T-helper 9 cell (primary cell): ENCODE measurements at places on chromosomes 7 and 10.

- DNase-seq: no peak
Observed at GRCh38 chr7:112132051-112132694, 74.0 kb downstream of the DOCK4 start.

DNA sequence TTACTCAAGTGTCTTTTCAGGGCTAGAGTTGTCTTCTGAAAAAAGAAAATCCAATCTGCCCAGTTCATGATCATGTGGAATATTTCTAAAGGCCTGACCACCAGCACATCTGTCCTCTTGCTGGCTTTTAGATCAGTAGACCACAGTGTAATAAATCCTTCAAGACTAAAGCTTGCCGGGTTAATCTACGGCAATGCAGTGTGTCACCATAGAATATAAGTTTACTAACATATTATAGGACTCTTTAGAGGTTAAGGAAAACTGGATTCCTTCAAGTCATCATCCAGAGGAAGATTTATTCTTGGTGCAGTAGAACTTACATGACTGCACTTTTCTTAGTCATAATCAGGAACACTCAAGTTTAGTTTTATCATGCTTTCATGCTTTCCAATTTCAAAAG, 349.5 kb downstream of the SEMA3D start:
- no peak for DNase-seq

- no peak for DNase-seq
Observed at GRCh38 chr7:5545222-5545914, 121.7 kb upstream of the TNRC18 start.

GRCh38 chr7:95246831-95247370, 77.4 kb downstream of the PON1 start:
- no peak for DNase-seq

- DNase-seq: no peak
Observed at GRCh38 chr7:66460921-66461361, 167.7 kb upstream of the KCTD7 start.

GRCh38 chr7:117908031-117908795, 35.0 kb upstream of the CTTNBP2 start:
- DNase-seq: no peak

DNA sequence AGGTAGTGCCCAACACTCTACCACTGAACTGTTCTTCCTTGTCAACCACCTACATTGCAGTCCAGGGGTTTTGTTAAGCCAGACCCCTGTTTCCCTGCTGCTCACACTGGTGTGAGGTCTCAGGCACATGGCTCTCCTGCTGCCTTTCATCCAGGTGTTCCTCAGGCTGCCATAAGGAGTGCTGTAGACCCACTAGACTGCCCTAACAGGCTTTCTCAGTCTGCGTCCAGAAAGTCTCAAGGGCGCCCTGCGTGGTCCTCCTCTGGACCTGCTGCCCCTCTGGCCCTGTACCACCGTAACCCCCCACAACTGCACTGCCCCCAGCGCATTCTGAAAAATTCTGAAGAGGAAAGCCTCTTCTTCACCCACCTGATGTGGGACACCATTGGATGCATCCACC, 225.7 kb upstream of the ANKRD30A start:
- DNase-seq: no peak

DNA sequence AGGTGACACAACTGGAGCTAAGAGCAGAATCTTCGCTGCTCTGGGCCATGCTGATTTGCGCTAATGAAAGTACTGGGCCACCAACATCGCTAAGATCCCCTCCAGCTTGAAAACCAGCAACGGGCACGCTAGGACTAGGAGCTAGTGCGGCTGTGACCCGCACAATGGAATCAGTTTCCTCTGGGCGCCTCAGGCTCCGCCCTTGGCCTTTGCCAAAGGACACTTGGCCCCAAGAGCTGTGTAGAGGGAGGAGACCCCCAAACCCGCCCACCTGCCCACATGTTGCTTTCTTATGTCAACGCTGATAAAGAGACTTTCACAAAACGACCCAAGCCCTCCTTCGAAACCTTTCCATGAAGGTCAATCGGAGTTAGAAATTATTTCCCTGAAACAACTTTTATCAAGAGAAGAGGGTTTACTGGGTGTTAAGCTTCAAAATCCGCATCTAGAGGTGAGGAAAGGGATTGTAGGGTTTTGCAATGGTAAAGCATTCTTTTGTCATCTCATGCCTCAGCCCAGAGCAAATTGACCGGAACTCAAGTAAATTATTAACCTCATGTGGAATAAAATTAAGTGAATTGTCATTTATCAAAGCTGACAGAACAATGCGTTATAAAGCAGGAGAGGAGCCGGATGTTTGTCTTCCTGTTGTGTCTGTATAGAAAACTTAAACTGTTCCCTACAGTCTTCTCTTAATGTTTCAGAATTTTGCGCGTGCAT, 9.4 kb downstream of the ABCB5 start:
- no peak for DNase-seq

DNA sequence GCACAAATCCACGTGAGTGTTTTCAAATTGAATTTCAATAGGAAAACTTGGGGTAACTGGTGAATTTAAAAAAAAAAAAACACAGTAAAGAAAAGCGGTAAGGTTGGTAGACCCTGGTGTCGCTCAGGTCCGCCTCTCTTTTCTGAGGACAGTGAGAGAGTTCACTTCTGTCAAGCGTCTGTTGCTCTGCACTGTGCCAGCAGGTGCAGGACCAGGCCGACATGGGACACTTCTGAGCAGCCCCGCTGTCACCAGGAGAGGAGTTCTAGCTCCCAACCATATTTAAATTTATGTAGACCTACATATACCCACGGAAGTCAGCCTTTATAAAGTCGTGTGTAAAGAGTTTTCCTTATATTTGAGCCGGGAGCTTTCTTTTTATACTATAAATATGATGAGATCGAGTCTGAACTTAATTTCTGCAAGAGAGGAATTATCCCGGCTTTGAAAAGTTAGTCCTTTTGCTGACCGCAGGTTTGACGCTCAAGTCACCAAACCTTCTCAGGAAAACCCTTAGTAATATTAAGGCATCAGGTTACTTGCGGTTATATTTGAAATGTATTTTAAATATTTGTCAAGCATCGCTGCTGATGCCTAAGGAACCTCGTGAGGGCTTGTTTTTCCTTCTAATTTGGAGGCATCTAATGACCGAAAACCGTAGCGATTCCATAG, 531 bp downstream of the IKZF1 start:
- peak; percentile 47 for DNase-seq

- DNase-seq: no peak
Observed at GRCh38 chr10:125190414-125190813, 30.1 kb upstream of the CTBP2 start.

- DNase-seq: no peak
Observed at GRCh38 chr7:134562136-134562535, 13.2 kb downstream of the AKR1B15 start.

DNA sequence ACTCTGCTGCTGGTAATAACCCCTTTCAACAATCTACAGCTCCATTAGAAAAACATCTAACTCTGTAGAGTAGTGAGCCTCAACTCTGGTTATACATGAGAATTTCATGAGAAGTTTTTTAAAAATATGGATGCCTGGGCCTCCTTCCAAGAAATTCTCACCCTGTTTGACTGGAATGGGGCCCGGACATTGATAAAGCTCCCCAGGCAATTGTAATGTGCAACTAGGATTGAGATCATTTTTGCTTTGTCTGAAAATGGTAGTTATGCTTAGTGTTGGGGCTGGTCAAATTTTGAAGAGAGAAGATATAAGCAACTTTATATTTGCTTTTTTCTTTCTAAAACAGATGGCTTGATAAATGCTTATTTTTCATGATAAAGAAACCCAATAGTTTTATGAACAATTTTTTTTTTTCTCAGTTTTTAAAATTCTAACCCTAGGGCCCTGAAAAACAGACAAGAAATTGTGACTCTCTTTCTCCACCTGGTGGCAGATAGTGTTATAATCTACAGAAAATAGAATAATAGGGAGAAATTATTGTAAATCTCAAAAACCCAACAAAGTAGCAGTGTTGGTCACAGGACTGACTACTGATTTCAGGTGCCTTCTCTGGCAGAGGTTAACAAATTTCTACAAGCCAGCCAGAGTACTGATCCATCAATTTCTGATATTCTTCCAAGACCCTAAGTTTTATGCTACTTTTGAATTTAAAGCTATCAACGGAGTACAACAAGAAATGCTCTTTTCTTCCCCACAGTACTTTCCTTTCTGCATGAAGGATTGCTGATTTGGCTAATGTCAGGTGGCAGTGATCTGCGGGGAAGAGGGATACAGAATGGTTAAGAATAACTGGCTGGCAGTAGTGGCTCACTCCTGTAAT, 174.8 kb downstream of the DKK1 start:
- no peak for DNase-seq

- no peak for DNase-seq
Observed at GRCh38 chr10:114034923-114035645, 8.6 kb upstream of the ADRB1 start.

DNA sequence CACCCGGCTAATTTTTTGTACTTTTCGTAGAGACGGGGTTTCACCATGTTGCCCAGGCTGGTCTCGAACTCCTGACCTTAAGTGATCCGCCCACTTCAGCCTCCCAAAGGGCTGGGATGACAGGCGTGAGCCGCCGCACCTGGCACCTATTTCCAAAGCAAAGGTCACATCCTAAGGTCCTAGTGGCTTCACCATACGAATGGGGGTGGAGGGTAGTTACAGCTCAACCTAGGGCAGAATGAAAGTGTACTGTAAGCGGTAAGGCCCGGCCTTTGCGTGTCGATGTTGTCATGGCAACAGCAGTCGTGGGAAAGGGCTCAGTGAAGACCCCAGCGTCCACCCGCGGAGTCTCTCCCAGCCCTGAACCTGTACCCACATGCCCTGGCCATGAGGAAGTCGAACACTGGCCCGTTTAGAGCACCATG, 1.6 kb upstream of the COX19 start:
- no peak for DNase-seq

DNA sequence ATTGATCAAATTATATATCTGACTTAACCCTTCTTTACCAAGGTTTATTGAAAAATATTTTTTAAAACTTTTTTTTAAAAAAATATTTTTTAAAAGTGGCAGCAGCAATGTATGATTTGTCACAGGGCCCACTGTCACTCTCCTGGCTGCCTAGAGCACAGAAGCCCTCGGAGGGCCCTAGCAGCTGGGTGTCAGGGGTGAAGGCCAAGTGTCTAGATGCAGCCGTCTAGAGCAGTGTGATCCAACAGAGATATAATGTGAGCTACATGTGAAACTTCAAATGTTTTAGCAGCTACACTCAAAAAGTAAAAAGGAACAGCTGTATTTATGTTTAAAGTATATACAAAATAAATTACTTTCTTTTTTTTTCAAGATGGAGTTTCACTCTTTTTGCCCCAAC, 112.7 kb downstream of the ARHGAP22 start:
- no peak for DNase-seq

DNA sequence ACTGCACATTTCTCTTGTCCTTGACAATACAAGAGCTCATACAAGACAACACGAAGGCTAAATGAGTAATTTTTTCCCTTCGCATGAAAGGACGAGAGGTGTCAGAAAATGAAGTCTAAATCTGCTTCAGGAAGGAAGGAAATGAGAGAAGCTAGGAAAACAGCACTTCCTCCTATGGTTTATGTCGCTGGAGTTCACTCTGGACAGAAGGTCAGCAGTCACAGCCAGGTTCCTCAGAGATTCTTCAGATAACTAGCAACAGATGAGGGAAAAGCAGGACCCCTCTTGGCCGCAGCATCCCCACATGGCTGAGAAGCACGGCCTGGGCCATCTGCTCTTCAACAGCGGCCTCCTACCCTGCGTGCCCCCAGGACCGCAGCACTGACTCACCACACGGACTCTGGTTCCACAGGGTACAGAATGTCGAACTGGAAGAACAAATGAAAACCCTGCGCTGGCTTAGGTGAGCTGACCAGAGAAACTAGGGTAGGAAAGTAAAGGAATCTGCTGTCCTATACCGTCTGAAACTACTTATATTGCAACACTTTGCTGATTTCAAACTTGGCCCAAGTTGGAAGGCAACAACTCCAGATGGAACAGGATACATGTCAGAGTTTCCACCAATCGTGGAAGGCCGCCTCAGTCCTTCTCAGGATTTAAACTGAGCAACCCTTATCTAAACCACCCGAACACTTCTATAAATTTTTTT, 26.3 kb downstream of the DNMBP start:
- no peak for DNase-seq

DNA sequence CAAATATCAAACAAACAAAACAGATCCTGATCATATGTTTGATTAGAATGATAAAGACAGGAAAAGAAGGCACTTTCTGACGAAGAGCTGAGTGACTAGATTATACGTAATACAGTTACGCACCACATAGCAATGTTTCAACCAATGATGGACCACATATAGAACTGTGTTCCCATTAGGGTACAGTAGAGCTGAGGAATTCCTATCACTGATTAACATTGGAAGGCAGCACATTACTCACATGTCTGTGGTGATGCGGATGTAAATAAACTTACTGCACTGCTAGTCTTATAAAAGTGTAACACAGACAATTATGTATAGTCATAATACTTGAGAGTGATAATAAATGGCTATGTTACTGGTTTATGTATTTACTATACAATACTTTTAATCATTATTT, 98.3 kb downstream of the PTN start:
- DNase-seq: no peak

DNA sequence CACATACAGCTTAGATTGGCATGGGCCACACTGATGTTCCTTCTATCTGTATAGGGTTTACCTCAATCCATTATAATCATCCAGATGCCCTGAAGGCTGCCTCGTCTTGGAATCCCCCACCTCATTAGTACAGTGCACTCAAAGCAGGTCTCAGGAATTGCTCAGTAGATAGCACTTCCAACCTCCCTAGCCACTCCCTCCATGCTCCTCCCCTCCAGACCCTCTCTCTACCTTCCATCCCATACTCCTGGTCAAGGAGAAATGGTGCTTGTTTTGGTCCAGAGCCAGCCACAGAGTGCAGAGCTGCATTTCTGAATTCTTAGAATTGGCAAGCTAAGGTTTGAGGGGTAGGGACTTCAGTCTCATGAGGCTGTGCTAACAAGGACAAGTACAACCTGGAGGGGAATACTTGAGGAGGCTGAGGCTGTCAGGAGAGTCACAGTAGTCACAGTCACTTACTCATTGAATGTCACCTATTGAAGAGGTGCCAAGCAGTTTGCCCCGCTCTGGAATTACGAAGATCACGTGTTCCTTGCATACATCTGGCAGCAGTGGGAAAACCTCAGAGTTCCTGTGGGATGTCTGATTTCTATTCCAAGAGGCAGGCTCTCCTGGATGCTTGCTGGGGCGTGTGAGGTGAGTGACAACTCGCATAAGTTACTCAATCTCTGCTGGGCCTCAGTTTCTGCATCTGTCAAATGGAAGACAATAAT, 60.7 kb upstream of the ZNF746 start:
- no peak for DNase-seq

DNA sequence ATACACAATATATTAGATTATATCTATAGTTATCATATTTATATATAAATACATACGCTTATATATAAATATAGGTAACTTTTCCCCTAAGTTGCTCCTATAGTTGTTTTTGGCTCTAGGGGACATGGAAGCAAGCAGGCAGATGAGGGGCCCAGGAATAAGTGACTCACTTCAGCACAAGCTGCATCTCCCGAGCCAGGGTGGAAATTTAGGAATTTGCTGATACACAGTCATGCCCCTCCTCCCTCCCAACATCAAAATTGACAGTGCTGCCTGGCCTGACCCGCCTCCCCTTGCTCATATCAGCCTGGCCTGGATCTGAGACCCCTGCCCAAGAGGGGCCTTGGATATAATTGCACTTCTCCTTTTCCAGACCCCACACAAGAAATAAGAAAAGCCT, 33.8 kb downstream of the MKI67 start:
- DNase-seq: no peak

GRCh38 chr7:8430643-8431042, 2.8 kb upstream of the NXPH1 start:
- DNase-seq: no peak
